ENCODE measurements at places on chromosomes 12 and 14.

DNA sequence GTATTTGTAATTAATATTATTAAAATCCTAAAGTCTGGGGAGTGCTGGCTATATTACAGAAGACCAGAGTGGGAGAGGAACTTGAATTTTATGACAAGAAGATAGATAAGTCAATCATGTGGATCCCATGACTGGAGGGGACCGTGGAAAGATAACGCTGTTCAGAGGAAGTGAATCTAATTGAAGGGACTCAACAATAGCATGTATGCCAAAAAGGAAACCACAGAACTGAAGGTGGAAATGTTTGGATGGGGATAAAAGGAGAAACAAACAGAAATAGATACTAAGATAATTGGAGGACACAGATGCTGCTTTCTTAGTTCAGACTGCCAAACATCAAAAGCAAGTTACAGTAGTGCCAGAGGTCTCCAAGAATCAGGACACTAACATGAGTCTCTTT lies 21.1 kb downstream of the OR6J1 start:
- no peaks in the 10 kb centered on the region for H3K27me3 ChIP-seq
- H3K4me3 ChIP-seq = no peak overlapping the region
- H3K27ac ChIP-seq = no peak overlapping the region
- H3K36me3 ChIP-seq = no peaks in the 10 kb centered on the region

- no peaks in the 10 kb centered on the region for H3K27me3 ChIP-seq
- no peak overlapping the region for H3K27ac ChIP-seq
- no peak for DNase-seq
- no peak overlapping the region for H3K4me3 ChIP-seq
Observed at GRCh38 chr14:87784386-87784785, 208.6 kb downstream of the GALC start.

DNA sequence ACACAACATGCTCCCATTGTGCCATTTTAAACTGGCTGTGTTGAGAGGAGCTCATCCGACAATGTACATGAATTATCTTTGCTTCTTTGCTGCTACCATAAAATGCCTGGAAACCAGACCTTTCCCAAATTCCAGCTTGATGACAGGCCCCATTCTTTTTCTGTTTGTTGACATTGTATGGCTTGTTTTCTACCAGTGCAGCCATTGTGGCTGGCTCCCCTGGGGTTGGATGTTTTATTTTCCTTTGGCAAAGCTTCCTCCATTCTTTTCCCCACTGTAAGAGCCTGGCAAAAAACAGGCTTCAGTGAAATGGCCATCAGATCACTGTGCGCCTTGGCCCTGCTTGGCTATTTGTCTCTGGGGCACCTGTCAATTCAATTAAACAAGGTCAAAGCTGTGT lies 532.5 kb downstream of the VRK1 start:
- H3K27me3 ChIP-seq = no peaks in the 10 kb centered on the region
- peak; percentile 51 for DNase-seq
- H3K36me3 ChIP-seq = no peaks in the 10 kb centered on the region
- no peak overlapping the region for H3K27ac ChIP-seq
- no peaks in the 10 kb centered on the region for H3K4me1 ChIP-seq
- no peak overlapping the region for H3K4me3 ChIP-seq

- no peak for DNase-seq
- H3K4me3 ChIP-seq = no peak overlapping the region
- H3K27ac ChIP-seq = no peak overlapping the region
- peaks cover 15% of the 10 kb centered on the region for H3K4me1 ChIP-seq
Observed at GRCh38 chr14:101125719-101126651, 222.5 kb upstream of the RTL1 start.

DNA sequence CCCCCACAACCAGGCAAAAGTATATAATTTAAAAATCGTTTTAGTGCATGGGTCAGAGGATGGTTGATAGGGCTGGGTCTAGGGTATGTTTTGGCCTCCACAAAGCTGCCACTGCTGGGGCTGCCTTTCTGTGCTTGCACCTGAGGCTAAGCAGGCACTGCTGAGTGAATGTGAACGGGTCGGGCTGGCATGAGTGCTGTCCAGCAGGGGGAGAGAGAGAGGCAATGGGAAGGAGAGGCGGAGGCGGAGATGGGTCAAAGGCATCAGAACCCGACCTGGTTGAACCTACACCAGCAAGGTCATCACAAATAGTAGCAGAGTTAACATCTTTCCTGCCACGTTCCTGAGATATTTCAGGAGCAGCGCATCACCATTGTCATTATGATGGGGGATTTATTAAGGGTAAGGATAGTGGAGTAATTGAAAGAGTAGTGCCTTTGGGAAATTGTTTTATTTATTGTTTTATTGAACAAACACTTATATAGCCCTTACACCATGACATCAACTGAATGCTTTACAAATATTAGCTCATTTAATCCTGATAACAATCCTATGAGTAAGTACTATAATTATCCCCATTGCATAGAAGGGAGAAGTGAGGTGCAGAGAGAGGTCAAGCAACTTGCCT lies 5.8 kb upstream of the NRXN3 start:
- H3K27me3 ChIP-seq = peaks cover 6% of the 10 kb centered on the region
- H3K4me3 ChIP-seq = no peak overlapping the region
- no peaks in the 10 kb centered on the region for H3K36me3 ChIP-seq
- no peaks in the 10 kb centered on the region for H3K4me1 ChIP-seq
- no peak overlapping the region for H3K27ac ChIP-seq
- DNase-seq = peak; percentile 36

- no peaks in the 10 kb centered on the region for H3K36me3 ChIP-seq
- no peak for DNase-seq
- H3K4me1 ChIP-seq = no peaks in the 10 kb centered on the region
- no peak overlapping the region for H3K27ac ChIP-seq
- no peaks in the 10 kb centered on the region for H3K27me3 ChIP-seq
Observed at GRCh38 chr12:127731657-127732056, 535.3 kb upstream of the TMEM132C start.

DNA sequence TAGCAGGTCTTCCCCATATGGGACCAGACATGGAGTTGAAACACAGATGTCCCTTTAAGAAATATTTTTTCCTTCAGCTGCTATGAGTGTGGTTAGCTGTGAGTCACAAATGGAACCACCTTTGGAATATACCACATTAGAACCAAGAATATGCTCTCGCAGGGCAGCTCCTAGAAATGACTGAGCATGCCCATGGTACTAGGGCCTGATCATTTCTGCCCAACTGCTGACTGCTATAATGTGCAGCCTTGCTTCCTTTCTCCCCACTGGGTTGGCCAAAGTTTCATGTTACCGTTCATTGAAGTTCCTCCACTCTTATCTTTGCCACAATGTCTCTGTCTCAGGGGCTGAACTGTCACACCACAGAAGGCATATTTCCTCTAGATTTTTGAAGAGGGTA lies 1074.6 kb downstream of the FLRT2 start:
- H3K36me3 ChIP-seq = no peaks in the 10 kb centered on the region
- H3K27me3 ChIP-seq = no peaks in the 10 kb centered on the region
- H3K4me3 ChIP-seq = no peak overlapping the region

- no peaks in the 10 kb centered on the region for H3K27me3 ChIP-seq
- H3K4me1 ChIP-seq = no peaks in the 10 kb centered on the region
- H3K36me3 ChIP-seq = peaks cover 56% of the 10 kb centered on the region
- DNase-seq = no peak
- no peak overlapping the region for H3K4me3 ChIP-seq
Observed at GRCh38 chr12:6981152-6982052, 10.7 kb downstream of the EMG1 start.

DNA sequence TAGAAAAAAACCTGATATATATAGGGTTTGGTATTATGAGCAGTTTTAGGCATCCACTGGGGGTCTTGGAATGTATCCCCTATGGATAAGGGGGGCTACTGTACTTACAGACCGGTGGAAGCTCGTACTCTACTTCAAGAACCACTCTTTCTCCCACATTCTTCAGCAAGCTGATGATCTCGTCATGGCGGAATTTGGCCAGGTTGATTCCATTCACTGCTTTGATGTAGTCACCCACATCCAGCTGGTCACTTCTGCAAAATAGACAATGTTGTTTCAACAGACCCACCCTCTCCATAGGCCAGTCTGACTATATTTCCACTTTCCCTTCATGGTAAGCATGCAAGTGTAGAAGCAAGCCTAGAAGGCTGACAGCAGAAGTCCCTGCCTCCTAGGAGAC lies 139.9 kb downstream of the GRIP1 start:
- H3K27me3 ChIP-seq = no peaks in the 10 kb centered on the region
- H3K4me3 ChIP-seq = no peak overlapping the region
- H3K27ac ChIP-seq = no peak overlapping the region
- H3K36me3 ChIP-seq = no peaks in the 10 kb centered on the region
- H3K4me1 ChIP-seq = no peaks in the 10 kb centered on the region

- no peaks in the 10 kb centered on the region for H3K27me3 ChIP-seq
- no peaks in the 10 kb centered on the region for H3K4me1 ChIP-seq
- no peak overlapping the region for H3K4me3 ChIP-seq
- no peaks in the 10 kb centered on the region for H3K36me3 ChIP-seq
- DNase-seq = no peak
Observed at GRCh38 chr12:25018146-25018545, 69.2 kb upstream of the BCAT1 start.

- no peaks in the 10 kb centered on the region for H3K36me3 ChIP-seq
- no peaks in the 10 kb centered on the region for H3K27me3 ChIP-seq
- no peak for DNase-seq
- H3K27ac ChIP-seq = no peak overlapping the region
Observed at GRCh38 chr14:86243158-86243557, 713.2 kb downstream of the FLRT2 start.

DNA sequence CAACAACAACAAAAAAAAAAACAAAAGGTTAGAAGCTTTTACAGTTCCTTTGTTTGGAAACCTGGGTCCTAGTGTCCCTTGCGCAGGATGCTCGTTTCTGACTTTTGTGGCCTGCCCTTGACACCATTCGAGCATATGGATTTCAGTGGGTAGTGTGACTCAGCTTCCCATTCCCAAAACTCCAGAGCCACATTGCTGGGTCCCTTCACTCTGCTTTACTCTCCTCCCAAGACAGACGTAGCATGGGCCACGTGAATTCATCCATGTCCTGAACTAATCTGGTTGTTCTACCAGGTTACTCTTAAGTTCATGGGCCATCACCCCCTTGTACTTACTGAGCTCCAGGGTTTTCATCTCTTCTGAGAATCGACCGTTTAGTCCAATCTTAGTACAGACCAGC lies 68.0 kb upstream of the MAX start:
- H3K4me3 ChIP-seq = no peak overlapping the region
- H3K36me3 ChIP-seq = no peaks in the 10 kb centered on the region

DNA sequence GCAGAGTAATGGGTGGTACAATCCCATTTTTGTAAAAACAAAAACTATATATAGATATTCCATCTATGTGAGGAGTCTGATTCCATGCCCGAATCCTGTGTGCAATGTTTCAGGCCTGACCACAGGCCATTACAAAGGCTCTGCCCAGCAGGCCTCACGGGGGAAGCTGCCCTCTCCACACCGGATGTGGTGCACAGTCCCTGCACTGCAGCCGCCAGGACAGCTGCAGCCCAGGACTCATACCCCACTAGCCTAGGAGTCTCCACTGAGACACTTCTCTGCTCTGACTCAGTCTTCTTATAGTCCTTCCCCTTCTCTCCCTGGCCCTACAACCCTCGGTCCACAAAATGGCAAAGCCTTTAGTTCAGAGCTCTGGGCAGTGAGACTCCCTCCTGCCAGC lies 190.4 kb downstream of the PPM1H start:
- no peaks in the 10 kb centered on the region for H3K36me3 ChIP-seq
- H3K27ac ChIP-seq = no peak overlapping the region
- no peak overlapping the region for H3K4me3 ChIP-seq
- no peaks in the 10 kb centered on the region for H3K4me1 ChIP-seq
- DNase-seq = no peak

GRCh38 chr14:72560889-72561493 lies 332.9 kb downstream of the DPF3 start:
- H3K27ac ChIP-seq = no peak overlapping the region
- no peaks in the 10 kb centered on the region for H3K27me3 ChIP-seq
- H3K4me1 ChIP-seq = peaks cover 36% of the 10 kb centered on the region
- H3K36me3 ChIP-seq = no peaks in the 10 kb centered on the region

- peak overlapping the region; percentile 94 for H3K27ac ChIP-seq
- H3K36me3 ChIP-seq = peaks cover 18% of the 10 kb centered on the region
- peaks cover 4% of the 10 kb centered on the region for H3K4me1 ChIP-seq
- DNase-seq = no peak
- H3K4me3 ChIP-seq = peak overlapping the region; percentile 99
Observed at GRCh38 chr14:23468704-23469126, 788 bp upstream of the NGDN start.

GRCh38 chr12:20128928-20129327 lies 239.4 kb upstream of the PDE3A start:
- no peak overlapping the region for H3K4me3 ChIP-seq
- no peaks in the 10 kb centered on the region for H3K4me1 ChIP-seq
- H3K27ac ChIP-seq = no peak overlapping the region
- no peaks in the 10 kb centered on the region for H3K27me3 ChIP-seq
- DNase-seq = no peak

GRCh38 chr14:70416725-70417349 lies at the start of gene SYNJ2BP:
SYNJ2BP (minus strand) TSS chr14:70417090; CDS start chr14:70416963, 127 bp downstream.
- peak; percentile 70 for DNase-seq
- H3K36me3 ChIP-seq = peaks cover 2% of the 10 kb centered on the region
- H3K27me3 ChIP-seq = no peaks in the 10 kb centered on the region

- peaks cover 39% of the 10 kb centered on the region for H3K27me3 ChIP-seq
- no peak for DNase-seq
- no peaks in the 10 kb centered on the region for H3K36me3 ChIP-seq
- peaks cover 9% of the 10 kb centered on the region for H3K4me1 ChIP-seq
- no peak within 1 kb of the TSS for H3K27ac ChIP-seq
Observed at GRCh38 chr12:46825591-46826414, at the start of gene SLC38A4. SLC38A4 (minus strand) TSS chr12:46825997; CDS start chr12:46793071, 32,926 bp downstream.

GRCh38 chr14:86683561-86683960 lies 1153.6 kb downstream of the FLRT2 start:
- no peaks in the 10 kb centered on the region for H3K27me3 ChIP-seq
- no peak overlapping the region for H3K27ac ChIP-seq

GRCh38 chr12:93094988-93095737 lies 166.1 kb upstream of the EEA1 start:
- no peaks in the 10 kb centered on the region for H3K36me3 ChIP-seq
- no peak for DNase-seq
- no peak overlapping the region for H3K27ac ChIP-seq
- no peaks in the 10 kb centered on the region for H3K27me3 ChIP-seq
- no peaks in the 10 kb centered on the region for H3K4me1 ChIP-seq

GRCh38 chr12:27619308-27619707 lies 76.9 kb upstream of the REP15 start:
- H3K4me1 ChIP-seq = no peaks in the 10 kb centered on the region
- H3K27me3 ChIP-seq = no peaks in the 10 kb centered on the region
- no peak overlapping the region for H3K4me3 ChIP-seq
- H3K27ac ChIP-seq = no peak overlapping the region
- no peak for DNase-seq
- no peaks in the 10 kb centered on the region for H3K36me3 ChIP-seq

- peaks cover 8% of the 10 kb centered on the region for H3K36me3 ChIP-seq
- H3K27me3 ChIP-seq = no peaks in the 10 kb centered on the region
- H3K27ac ChIP-seq = no peak overlapping the region
- no peak for DNase-seq
- no peaks in the 10 kb centered on the region for H3K4me1 ChIP-seq
Observed at GRCh38 chr12:106736051-106736957, 38.2 kb upstream of the RIC8B start.

GRCh38 chr14:30621354-30621939 lies 672 bp upstream of the SCFD1 start:
- peaks cover 5% of the 10 kb centered on the region for H3K4me1 ChIP-seq
- H3K36me3 ChIP-seq = no peaks in the 10 kb centered on the region
- peak overlapping the region; percentile 98 for H3K4me3 ChIP-seq
- H3K27me3 ChIP-seq = no peaks in the 10 kb centered on the region

GRCh38 chr14:63800651-63801375 lies 52.0 kb upstream of the SYNE2 start:
- no peaks in the 10 kb centered on the region for H3K36me3 ChIP-seq
- H3K4me3 ChIP-seq = no peak overlapping the region
- no peaks in the 10 kb centered on the region for H3K4me1 ChIP-seq
